ENCODE measurements at places on chromosomes 1 and 21. TPM values are rescaled to one million over a fixed set of nuclear protein-coding genes. Genes with fewer than 3 reads are reported as not detected.

DNA sequence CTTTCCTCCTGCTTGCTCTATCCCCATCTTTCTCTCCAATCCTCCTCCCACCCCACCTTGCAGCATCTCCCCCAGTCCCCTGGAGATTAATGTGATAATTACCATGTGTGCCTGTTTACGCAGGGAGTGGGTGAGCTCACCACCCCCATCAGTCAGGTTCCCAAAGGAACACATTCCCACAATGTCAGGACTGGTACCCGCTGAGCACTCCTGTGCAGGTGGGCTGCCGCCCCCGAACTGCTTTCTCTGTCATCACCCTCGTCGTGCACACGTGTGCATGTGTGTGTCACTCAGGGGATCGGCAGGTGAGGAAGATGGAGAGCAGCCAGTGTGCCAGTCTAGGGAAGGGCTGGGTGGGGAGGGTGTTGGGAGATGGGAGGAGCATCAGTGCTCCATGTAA, 163.4 kb downstream of the CACNA1E start:
- DNase-seq = no peak

GRCh38 chr1:197130677-197131304, 15.7 kb downstream of the ASPM start:
- DNase-seq = no peak

GRCh38 chr1:100051893-100052292, 80.8 kb downstream of the SASS6 start:
- DNase-seq = no peak

GRCh38 chr1:164628772-164629171, 69.8 kb downstream of the PBX1 start:
- no peak for DNase-seq

The RIMKLA gene
- 1.1 TPM for total RNA-seq
